EH (cell line): ENCODE measurements at places on chromosomes 12 and 14.

GRCh38 chr14:35158951-35159653 is 36.8 kb downstream of the PRORP start:
- DNase-seq, result peak; percentile 24

- peak; percentile 29 for DNase-seq
These were observed 166.9 kb upstream of the LRIG3 start for GRCh38 chr12:59087077-59087673.

- peak; percentile 88 for DNase-seq
These were observed 15.7 kb downstream of the ANO6 start for GRCh38 chr12:45231515-45232145.

DNA sequence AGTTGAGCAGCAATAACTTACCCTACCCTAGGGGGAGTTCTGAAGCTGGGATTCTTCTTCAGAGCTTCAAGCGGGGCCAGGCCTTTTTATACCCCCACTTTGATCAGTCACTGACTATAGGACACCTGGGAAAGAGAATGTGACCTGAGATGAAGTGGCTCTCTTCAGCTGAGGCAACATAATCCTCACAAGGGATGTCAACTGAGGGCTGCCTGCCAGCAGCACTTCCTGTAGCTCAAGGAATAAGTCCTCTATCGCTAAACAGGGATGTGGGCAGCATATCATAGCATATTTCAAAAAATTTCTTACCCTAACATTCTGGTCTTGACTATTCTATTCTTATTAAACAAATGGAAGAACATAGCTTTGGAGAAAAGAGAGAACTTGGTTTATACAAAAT is 17.4 kb downstream of the LGALS3 start:
- no peak for DNase-seq

DNA sequence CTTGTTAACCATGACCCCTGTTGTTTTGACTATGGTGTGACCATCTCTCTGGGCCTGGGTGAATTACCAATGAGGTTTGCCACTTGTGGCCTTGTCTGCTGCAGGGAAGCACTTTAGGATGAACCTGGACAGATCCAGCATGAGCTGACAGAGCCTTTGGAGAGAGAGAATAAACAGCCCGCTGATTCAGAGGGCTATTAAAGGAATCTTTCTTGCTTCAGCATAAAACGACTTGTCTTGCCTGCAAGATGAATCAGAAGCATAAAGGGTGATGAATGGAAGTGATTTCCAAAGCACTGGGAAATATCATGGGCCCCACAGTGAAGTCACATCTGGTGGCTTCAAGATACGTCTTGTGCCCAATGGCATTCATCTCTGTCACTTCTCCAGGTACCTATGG is 69.0 kb upstream of the WSCD2 start:
- no peak for DNase-seq

- peak; percentile 34 for DNase-seq
These were observed 44.6 kb downstream of the SFSWAP start for GRCh38 chr12:131755305-131756113.

DNA sequence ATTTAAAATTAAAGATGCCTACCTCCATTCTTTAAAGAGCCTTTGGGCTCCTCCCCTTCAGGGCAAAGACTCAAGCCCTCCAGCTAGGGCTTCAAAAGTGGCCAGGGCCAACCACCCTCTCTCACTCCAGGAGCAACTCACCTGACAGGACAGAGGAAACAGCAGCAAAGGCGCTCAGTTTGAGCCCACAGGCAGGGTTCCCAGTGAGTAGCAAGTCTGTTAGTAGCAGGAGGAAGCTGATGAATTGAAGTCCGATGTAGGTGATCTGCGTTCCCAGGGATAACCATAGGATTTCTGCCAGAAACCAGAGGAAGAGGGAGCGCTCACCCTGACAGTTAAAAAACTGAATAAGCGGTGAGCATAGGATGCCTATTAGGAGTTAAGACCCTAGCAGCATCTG is 15.7 kb downstream of the GSG1 start:
- no peak for DNase-seq

- peak; percentile 44 for DNase-seq
These were observed 732 bp downstream of the ZNF664 start for GRCh38 chr12:123973552-123974341.

DNA sequence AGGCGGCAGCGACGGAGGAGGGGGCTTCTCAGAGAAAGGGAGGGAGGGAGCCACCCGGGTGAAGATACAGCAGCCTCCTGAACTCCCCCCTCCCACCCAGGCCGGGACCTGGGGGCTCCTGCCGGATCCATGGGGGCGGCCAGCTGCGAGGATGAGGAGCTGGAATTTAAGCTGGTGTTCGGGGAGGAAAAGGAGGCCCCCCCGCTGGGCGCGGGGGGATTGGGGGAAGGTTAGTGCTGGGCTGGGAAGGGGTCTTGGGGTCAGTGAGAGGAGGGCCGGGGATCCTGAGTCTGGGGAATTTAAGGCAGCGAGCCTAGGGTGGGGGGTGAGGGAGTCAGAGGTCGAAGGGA is 203 bp downstream of the NFATC4 start:
- DNase-seq, result no peak

DNA sequence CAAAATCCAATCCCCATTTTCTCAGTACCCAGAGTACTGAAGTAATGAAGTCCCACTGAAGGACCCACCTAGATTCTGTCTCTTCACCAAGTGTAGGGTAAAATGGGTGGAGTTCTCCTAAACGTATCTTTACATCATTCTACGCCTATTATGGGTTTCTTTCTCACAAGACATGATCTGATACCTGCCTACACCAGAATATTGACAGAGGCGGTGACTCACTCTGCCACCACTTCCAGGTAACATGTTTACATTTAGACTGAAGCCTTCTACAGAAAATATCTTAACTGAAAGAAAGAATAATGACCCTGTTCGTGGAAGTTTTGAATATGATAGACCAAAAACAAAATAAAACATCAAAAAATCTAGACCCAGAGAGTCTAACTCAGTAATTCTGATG is 89.8 kb downstream of the BTG1 start:
- DNase-seq, result no peak

GRCh38 chr14:92600318-92601053 is 86.9 kb downstream of the RIN3 start:
- DNase-seq, result peak; percentile 96

DNA sequence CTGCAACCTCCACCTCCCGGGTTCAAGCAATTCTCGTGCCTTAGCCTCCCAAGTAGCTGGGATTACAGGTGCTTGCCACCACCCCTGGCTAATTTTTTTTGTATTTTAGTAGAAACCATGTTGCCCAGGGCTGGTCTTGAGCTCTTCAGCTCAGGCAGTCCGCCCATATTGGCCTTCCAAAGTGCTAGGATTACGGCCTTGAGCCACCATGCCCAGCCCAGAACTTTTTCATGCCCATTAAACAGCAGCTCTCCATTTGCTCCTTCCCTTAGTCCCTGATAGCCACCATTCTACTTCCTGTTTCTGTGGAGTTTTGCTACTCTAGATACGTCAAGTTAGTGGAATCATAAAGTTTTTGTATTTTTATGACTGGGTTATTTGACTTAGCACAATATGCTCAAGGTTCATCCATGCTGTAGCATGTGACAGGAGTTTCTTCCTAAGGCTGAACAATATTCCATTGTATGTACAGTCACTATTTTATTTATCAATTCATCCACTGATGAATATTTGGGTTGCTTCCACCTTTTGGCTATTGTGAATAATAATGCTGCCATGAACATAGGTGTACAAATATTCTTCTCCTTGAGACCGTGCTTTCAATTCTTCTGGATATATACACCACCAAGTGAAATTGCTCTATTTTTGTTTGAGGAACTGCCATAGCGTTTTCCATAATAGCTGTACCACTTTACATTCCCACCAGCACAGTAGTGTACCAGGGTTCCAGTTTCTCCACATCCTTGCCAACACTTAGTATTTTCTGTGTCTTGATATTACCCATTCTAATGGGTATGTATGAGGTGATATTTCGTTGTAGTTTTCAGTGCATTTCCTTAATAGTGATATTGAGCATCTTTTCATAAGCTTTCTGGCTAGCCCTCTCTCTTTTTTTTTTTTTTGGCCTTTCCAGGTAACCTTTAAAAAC is 15.0 kb downstream of the ATF1 start:
- no peak for DNase-seq

DNA sequence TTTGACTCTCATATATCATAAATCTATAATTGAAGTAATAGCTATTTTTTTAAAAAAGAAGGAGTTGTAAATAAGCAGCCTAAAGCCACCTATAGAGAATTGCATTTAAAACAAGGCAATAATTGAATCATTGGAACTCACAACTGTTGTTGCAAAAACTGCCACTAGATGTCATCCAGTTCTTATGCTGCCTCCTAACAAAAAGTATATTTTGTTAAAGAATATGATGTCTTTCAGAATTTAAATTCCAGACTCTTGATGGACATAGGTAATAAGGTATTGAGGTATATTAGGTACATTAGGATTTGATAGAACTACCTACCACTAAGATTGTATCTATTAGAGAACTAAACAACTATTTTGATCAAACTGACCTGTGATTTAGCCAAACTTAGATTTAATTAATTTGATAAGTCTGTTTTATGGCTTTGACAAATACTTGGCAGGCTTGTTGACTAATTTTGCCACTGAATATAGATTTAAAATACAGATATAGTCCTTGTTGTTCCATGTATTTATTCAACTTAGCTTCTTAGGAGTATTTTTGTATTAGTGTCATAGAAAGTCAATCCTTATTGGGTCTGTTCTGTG is 401.4 kb downstream of the RPL10L start:
- no peak for DNase-seq

DNA sequence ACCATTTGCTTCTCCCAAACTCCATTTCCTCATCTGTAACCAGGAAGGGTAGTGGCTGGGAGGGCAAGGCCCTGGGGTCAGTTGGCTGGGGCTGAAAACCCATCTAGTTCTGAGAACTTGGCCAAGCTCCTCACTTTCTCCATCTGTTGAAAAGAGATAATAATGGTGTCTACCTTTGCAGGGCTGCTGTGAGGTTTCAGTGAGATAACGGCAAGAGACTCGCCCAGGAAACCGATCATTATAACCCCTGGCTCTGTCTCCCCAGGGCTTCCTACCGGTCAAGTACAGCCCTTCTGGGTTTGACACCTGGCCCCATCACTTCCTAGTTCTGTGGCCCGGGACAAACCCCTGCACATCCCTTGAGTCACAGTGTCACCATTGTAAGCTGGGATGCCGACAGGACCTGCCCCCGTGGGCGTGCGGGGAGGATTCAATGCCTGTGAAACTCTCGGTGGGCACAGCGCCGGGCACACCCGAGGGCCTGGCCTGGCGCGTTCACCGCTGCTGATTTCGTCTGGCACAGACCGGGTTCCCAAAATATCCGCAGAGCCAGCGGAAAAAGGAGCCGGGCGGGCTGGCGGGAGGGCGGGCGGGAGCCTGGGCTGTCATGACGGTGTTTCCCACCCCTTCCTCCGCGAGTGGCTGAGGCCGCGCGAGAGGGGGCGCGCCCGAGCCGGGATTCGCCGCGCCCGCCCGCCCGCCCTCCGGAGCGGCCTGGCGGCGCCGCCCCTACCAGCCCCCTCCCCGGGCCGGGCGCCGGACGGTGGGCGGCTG is 4.4 kb downstream of the KMT5A start:
- DNase-seq, result peak; percentile 80

GRCh38 chr12:99920353-99920960 is 64.3 kb downstream of the ANKS1B start:
- no peak for DNase-seq

DNA sequence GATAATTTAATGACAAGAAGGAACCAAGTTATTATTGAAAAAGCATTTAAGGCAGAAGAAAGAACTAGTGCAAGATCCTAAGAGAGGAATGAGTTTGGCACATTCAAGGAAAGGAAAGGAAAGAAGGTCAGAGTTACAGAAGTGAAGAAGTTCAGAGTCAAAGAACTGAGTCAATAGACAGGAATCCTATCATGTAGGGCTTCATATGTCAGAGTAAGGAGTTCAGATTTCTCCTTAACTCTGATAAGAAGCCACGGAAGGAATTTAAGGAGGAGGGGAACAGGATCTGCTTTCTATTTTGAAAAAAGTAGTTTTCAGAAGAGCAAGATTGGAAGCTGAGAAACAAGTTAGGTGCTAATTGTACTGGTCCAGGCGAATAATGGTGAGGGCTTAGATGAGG is 223.1 kb upstream of the FOXN3 start:
- peak; percentile 72 for DNase-seq

DNA sequence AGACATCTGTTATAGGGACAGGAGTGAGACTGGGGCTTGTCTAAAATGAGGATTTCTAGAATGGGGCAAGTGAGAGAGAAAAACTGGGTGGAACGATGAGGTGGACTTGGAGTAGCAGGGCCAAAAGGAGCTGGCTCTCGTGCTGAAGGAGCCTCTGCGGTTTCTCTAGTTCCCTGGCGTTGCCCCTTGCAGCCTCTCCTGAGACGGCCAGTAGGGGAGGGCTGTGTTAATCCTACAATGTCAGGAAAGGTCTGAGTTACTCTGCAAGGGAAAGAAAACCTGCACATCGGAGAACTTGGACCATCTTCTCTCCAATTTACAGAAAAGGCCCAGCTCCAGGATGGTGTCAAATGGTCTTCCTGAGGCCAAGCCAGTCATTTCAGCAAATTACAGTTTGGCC is 963.8 kb upstream of the FLRT2 start:
- no peak for DNase-seq

DNA sequence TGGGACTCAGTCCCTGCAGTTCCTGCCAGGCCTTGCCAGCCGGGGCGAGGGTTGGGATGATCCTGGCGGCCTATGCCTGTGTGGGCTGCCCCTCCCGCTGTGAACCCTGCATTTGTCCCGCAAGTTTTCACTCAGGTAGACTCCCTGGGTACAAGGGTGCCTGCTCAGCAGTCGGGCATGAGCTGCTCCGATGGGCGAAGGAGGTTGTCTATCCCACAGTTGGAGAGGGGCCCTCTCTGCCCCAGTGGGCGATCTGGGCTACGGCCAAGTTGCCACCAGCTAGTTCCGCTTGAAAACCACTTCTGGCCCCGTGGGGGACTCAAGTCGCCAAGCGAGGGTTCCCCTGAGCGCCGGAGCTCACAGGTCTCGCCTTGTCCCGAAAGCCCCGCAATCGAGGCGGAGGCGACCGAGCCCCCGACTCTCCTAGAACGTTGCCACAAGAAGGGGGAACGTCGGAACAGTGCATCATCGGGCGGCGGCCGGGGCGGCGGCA is 365 bp upstream of the TPI1 start:
- no peak for DNase-seq

- DNase-seq, result no peak
These were observed 127.5 kb upstream of the RMST start for GRCh38 chr12:97335115-97335514.
